ENCODE measurements at places on chromosomes 3 and 15.

GRCh38 chr3:158005391-158006100 lies 100.7 kb downstream of the SHOX2 start:
- DNase-seq: no peak

- DNase-seq: no peak
Measured at GRCh38 chr15:83379579-83379959, 67.6 kb upstream of the SH3GL3 start.

DNA sequence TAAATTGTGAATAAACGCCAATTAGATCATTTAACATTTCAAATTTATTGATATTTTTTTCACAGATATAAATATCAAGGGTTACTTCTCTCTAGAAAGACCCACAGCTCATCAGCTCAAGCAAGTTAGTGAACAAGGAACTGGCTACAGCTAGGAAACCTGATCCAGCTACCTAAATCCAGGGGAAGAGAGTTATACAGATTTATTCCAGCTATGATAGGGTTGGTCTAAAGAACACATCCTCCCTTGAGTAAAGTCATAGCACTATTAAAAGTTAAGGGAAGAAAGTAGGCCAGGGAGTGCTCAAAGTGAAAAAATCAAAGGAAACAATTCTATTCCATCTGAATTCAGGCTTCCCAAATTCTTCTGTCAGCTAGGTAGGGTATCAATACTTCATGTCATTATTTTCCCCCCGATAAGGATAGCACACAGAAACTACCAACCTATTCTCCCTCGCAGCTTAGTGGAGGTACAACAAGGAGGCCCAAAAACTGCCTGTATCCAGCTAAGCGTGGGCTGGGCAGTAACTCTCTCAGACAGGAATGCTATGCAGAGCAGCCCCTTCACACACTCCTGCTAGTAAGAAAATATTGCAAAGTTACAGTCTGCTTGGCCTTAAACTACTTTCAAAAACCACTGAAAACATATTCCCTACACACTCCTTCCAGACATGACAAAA lies 44.0 kb downstream of the DCUN1D1 start:
- DNase-seq: no peak

GRCh38 chr3:8709801-8710507 lies 23.6 kb upstream of the CAV3 start:
- no peak for DNase-seq

- no peak for DNase-seq
Measured at GRCh38 chr15:55255714-55256113, 33.9 kb downstream of the RAB27A start.

GRCh38 chr15:100735129-100736053 lies 133.0 kb downstream of the ASB7 start:
- no peak for DNase-seq

DNA sequence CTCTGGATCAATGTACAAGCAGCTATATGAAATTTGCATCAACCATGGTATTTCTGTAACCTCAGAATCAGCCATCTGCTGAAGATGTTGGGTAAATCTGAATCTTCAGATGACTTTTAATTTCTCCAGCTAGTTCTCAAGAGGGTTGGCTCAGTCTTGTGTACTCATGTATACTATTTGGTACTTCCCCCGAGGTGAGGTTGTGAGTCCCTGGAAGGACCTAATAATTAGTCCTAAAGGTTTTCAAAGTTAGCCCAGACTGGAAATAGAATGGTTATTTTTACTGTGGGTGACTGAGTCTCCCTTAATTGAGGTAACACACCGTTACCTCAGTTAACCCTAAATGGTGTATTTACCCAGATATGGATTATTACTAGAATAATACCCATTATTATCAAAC lies 104.3 kb upstream of the THSD4 start:
- DNase-seq: no peak

DNA sequence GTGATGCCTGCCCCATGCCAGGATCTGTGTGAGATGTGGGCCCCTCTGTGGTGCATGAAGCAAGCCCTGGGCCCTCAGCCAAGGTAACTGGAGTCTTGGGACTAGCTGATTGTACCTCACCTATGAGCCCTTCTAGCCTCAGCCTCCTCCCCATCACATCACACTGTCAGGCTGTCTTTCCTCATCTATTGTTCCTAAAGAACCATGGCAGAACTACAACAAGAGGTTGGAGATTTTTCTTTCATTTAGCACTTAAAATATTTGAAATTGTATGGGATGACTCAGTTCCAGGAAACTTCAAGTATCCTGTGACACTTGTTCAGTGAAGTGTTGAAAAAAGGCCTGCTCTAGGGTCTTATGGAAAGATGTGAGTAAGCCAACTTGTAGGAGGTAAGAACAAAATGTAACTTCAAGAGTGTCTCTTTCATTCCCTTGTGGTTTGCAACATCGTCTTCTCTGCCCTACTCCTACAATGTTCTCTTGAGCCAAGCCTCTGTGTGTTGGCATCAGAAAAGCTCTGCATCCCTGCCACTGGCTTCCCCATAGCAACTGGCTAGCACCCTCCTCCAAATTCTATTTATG lies 58.7 kb upstream of the TIPARP start:
- no peak for DNase-seq

- no peak for DNase-seq
Measured at GRCh38 chr3:116020495-116020894, 397.2 kb downstream of the GAP43 start.

- DNase-seq: no peak
Measured at GRCh38 chr3:51371943-51372557, 13.0 kb upstream of the MANF start.

DNA sequence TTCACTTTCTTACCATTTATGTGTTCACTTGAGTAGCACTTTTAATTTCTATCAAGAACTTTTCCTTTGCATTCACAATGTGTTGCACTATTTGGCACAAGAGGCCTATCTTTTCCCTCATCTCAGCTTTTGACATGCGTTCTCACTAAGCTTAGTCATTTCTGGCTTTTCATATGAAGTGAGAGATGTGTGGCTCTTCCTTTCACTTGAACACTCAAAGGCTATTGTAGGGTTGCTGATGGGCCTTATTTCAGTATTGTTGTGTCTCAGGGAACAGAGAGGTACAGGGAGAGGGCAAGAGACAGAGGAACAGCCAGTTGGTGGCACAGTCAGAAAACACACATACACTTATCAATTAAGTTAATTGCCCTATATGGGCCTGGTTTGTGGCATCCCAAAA lies 127.4 kb upstream of the MLF1 start:
- no peak for DNase-seq

DNA sequence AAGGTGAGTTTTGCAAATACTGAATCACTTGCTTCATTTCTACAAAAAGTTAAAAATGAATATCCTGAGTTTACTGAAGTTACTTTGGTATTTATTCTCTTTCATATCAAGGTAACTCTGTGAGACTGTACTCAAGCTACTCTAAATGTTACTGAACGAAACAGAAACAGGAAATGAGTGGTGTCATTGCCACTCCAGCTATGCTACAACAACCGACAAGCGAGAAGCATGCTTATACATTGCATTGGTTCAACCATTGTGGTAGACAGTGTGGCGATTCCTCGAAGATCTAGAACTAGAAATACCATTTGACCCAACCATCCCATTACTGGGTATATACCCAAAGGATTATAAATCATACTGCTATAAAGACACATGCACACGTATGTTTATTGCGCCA lies 313.2 kb upstream of the THBS1 start:
- DNase-seq: no peak

- no peak for DNase-seq
Measured at GRCh38 chr3:10941972-10942371, 50.6 kb upstream of the SLC6A1 start.

- no peak for DNase-seq
Measured at GRCh38 chr15:55247311-55247710, 42.3 kb downstream of the RAB27A start.

- DNase-seq: no peak
Measured at GRCh38 chr3:38468765-38469164, 15.1 kb downstream of the ACVR2B start.

DNA sequence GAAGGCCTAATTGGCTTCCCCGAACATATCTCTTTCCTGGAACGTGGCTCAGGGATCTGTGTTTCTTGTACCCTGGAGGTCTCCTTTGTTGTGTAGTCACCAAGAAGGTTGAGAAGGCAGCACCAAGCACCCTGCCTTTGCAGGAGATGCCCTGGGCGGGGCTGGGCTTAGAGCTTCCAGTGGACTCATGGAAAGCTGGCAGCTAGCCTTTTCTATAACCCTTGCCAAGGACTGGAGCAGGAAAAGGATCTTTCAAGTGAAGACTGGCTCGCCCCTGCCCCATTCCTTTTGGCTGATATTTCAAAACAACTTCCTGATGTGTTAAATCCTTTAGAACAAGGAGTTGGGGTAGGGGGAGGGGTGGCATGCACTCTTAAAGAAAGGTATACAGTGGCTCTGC lies 58.9 kb upstream of the EPHA6 start:
- no peak for DNase-seq

DNA sequence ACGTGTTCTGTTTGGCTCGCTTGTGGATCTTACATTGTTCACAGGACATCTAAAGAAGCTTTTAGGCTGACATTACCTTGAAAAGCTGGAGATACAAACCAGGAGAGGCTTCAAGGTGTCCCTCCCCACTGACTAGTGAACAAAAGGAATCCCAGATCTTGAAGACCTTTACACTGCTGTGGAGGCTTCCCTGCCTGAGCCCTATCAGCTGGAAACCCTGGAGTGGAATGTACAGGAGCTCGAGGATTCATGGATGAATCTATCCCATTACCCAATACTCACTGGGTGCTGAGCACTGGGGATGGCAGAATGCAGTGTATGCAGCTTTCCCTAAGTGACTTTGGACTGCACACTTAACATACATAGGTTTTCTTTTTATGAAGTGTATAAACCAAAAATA lies 82.3 kb upstream of the MFGE8 start:
- no peak for DNase-seq

GRCh38 chr3:132570016-132570415 lies 27.1 kb upstream of the ACKR4 start:
- no peak for DNase-seq

DNA sequence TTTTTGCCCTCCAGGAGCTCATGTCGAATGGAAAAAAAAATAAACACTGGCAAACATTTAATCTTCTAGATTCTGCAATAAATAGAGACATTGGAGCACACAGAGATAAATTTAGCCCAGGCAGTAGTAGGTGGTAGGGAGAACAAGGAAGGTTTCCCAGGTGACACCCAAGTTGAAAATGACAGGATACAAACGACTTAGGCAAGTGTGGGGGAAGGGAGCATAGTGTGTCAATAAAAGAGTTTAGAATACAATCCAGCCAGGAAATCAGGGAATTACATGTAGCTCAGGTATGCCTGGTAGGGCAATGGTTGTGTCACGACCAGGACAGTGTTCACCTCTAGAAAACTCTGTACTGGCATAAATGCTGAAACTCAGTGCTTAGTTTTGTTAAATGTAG lies 364.6 kb upstream of the AGTR1 start:
- DNase-seq: no peak

DNA sequence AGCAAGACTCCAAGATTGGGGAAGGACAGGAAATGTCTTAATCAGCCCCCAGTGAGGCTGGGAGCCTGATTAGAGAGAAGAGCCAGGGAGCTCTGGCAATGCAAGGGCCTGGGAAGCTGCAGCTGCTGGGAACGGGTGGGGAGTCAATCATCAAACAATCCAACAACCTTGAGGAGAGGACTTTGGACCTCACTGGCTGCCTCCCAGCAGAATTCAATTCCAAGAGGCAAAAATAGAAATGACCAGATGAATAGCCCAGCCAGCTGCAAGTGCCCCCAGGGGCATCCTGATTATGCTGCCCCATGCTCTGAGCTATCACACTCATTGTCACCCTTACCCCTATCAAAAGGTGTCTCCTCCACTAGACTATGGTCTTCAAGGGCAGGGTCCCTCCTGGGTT lies 6.1 kb upstream of the HOMER2 start:
- DNase-seq: no peak

DNA sequence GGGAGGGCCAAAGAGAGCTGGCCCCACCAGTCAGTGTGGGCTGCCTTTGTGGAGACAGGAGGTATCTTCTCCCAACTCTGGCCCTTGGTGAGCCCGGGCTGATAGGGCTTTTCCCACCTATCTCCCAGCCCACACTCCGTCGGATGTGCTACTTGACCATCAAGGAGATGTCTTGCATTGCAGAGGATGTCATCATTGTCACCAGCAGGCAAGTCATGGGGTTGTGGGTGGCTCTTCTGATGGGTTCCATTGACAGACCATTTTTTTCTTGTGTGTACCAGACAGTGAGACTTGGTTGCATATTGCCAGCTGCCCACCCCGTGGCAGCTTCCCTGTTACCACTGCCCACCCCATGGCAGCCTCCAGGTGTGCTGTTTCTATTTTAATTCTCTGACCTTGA lies 3.3 kb downstream of the COPG1 start:
- no peak for DNase-seq

- DNase-seq: no peak
Measured at GRCh38 chr3:140292170-140292569, 357.2 kb downstream of the CLSTN2 start.

GRCh38 chr3:8450618-8451017 lies 51.0 kb upstream of the LMCD1 start:
- DNase-seq: no peak

DNA sequence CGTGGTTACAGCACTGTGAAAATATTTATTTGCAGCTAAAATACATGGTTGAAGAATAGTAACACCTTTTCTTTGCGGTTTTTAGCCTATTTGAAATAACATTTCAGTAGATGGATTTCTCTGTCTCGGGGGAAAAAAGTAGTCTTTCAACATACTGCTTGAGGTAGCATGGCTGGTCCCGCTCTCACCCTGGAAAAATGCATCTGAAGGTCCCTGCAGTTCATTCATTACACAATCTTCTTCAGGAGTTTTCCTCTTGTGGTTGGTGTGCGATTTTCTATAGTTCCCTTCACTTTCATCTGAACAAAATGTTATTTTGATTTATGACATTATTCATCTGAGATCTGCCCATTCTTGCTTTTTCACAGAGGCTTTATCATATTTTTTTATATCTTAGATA lies 75.9 kb downstream of the STRIT1 start:
- no peak for DNase-seq

GRCh38 chr3:135667061-135667460 lies 298.5 kb upstream of the PPP2R3A start:
- no peak for DNase-seq

- DNase-seq: no peak
Measured at GRCh38 chr15:56425976-56426375, 39.0 kb downstream of the MNS1 start.

DNA sequence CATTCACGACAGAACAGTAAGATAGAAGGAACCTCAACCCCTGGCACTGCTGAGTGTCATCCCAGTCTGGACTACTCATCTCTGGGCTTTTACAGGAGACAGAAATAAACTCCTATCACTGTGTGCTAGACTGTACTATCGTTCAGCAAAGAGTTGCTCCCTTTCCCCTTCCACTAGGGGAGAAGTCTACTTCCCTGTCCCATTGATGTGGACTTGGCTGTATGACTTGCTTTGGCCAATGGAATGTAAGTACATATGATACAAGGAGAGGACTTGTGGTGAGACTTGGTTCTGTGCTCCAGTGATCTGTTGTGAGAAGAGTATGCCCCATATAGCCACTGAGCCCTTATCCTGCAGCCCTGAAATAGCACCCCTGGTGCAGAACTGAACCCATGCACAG lies 5.3 kb upstream of the KIF7 start:
- DNase-seq: no peak

DNA sequence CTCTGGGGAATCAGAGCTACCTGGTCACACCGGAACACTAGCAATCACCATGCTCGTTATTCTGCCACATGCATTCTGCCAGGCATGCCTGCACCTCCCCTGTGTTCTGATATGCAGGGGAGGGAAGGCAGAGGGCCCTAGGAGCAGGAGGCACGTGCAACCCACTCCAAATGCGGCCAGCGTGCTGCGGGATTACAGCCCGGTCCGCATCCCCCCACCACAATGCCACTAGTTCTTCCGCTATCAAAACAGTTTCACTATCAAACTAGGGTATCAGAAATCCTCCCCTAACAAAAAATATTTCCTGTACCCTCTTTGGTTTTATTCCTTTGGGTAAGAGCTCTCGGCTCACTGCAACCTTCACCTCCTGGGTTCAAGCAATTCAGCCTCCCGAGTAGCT lies 223.2 kb upstream of the IGF1R start:
- DNase-seq: no peak
